MCF 10A (cell line): ENCODE measurements at places on chromosomes 11 and 22. TPM values are rescaled to one million over a fixed set of nuclear protein-coding genes. Genes with fewer than 3 reads are reported as not detected.

- peak; percentile 64 for DNase-seq
Measured at GRCh38 chr22:50247748-50248147, 2.9 kb upstream of the TUBGCP6 start.

GRCh38 chr11:28627690-28628255 is 519.6 kb downstream of the METTL15 start:
- DNase-seq = no peak

DNA sequence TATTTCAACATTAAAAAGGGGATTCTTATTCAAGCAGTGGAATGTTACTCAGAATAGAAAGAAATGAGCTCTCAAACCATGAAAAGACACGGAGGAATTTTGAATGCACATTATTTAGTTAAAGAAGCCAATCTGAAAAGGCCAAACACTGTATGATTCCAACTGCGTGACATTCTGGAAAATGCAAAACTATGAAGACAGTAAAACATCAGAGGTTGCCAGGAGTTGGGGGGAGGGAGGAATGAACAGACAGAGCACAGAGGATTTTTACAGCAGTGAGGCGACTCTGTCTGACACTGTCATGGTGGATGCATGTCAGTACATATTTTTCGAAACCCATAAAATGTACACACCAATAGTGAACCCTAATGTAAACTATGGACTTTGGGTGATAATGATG is 22.9 kb upstream of the THY1 start:
- DNase-seq = no peak

DNA sequence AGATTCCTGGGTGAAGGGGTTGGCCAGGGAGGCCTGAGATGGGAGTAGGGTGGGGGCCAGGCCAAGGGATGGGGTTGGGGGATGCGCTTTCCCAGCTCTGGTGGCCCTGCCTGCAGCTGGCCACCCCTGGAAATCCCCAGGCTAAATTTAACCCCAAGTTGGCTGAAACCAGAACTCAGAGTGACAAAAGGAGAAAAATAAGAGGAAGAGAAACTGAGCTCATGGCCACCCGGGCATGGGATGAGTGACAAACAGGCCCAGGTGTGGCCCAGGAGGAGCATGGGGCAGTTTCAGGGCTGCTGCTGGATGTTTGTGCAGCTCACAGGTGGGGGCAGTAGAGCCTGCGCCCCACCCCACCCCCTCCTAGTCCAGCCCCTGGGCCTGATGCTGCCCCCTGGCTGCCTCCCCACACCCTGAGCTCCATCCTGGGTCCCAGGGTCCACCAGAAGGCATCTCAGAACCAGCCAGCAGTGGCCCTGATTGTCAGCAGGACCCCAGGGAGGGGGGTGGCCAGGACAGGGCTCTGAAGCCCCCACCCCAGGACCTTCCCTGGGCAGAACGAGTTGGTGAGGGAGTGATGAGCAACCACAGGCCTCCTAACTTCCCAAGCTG is 48.0 kb downstream of the IGLL5 start:
- DNase-seq = no peak

GRCh38 chr11:77201991-77202841 is 74.2 kb downstream of the MYO7A start:
- DNase-seq = no peak

GRCh38 chr22:19714312-19715187 is at the start of gene SEPTIN5:
TSS of gene SEPTIN5 (plus strand) at chr22:19714503. CDS start at chr22:19714589, 86 bp downstream.
- no peak for DNase-seq

GRCh38 chr11:45026835-45027234 is 76.2 kb upstream of the TP53I11 start:
- DNase-seq = no peak

- no peak for DNase-seq
Measured at GRCh38 chr11:76649851-76650372, 20.6 kb downstream of the LRRC32 start.

DNA sequence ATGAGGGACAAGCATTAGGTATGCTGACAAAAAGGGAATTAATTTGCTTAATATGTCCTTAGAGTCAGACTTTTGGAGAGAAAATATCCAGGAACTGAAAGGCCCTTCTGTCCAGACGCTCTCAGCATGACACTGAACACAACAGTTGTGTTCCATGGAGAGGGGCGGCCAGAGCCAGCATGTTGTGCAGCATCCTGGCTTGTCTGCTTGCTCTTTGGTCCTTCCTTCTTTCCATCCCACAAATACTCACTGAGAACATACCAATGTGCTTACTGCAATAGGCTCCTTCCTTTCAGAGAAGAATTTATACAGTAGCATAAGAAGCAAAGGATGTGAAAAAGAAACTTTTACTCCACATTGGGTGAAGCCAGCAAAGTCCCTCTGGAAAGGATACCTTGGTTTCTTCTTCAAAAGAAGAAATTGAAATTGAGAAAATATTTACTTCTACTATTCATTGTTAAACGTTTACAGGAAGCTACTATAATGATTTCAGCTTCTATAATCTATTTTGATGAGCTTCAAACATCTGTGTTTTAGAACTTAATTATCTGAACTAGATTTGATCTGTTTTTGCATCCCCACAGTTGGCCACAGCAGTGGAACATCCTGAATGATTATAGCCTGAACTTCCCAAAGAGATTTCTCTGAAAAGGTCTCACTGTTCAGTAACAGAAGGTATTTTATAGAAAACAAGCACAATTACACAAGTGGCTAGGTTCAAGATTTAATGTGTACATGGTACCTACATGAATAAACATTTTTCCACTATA is 304.1 kb upstream of the PITPNB start:
- DNase-seq = no peak

GRCh38 chr11:31643857-31644256 is 134.3 kb downstream of the ELP4 start:
- DNase-seq = peak; percentile 83

GRCh38 chr11:67248653-67249052 is 17.6 kb upstream of the GRK2 start:
- peak; percentile 42 for DNase-seq

- peak; percentile 68 for DNase-seq
Measured at GRCh38 chr22:39343259-39344045, 6.3 kb upstream of the SYNGR1 start.

DNA sequence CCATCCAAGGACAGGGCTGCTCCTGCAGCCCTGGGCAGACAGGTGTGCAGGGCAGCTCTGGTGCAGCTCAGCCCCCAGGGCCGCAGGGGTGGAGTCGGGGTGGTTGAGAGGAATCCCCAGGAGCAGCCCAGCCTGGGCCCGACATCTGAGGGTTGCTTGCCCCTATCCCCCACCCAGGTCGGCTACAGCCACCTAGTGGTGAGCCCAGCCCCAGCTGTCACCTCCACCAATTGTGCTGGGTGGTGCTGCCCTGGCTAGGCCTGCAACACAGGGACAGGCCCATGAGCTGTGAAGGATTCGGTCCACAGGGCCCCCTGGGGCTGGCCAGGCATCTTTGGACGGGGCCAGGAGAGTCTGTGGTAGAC is 29.6 kb downstream of the RTN4R start:
- DNase-seq = peak; percentile 39

DNA sequence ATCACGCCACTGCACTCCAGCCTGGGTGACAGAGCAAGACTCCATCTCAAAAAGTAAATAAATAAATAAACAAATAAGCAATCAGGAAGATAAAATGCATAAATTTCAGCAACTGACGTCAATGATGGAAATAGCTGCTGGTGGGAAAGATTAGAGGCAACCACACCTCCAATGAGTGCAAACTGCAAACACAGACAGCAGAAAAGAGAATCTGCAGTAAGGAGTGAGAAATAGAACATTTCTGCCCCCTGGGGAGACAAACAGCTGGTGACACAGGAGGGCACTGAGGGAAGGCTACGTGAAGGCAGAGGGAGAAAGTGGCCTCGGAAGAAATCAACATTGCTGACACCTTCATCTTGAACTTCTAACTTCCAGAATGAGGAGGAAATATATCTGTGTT is 6.5 kb downstream of the PI4KA start:
- DNase-seq = no peak

DNA sequence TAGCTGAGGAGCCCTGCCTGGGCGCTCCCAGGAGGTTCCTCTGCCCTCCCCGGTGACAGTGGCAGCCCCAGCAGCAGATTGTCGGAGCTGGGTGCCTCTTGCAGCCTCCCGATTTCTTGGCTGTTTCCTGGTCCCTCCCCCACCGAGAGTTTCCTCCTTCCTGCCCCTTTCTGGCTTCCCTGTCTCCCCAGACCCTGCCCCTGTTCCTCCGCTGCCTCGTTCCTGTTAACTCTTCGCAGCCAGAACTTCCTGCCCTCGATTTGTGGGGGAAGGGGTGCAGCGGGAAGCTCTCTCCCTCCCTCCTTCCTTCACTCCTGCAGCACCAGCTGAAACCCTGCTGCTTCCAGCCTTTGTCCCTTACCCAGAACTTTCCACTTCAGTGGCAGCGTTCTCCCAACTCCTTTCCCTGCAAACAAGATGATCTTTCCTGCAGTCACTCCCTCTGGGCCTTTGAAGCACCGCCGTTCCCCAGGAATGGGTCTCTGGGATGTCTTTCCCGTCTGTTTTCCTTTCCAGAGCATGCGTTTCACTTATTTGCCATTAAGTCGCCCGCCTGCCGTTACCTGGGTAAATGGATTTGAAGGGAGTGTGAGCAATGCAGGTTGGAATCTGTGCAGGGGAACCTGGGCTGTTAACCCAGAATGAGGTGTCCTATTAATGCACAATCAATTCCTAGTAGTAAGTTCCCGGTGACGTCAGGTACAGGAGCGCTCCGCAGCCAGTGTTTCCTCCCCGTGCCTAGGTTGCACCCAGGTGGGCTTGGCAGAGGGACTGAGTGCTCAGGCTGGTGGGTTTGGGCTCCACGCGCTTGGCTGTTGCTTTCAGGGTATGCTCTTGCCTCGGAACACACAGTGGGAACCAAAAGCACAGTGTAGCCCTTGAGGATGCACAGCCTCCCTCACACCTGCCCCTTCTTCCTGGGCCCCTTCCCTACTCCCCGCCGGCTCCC is 4.3 kb downstream of the GRK2 start:
- DNase-seq = no peak

- no peak for DNase-seq
Measured at GRCh38 chr11:122695076-122695615, 39.6 kb downstream of the UBASH3B start.

DNA sequence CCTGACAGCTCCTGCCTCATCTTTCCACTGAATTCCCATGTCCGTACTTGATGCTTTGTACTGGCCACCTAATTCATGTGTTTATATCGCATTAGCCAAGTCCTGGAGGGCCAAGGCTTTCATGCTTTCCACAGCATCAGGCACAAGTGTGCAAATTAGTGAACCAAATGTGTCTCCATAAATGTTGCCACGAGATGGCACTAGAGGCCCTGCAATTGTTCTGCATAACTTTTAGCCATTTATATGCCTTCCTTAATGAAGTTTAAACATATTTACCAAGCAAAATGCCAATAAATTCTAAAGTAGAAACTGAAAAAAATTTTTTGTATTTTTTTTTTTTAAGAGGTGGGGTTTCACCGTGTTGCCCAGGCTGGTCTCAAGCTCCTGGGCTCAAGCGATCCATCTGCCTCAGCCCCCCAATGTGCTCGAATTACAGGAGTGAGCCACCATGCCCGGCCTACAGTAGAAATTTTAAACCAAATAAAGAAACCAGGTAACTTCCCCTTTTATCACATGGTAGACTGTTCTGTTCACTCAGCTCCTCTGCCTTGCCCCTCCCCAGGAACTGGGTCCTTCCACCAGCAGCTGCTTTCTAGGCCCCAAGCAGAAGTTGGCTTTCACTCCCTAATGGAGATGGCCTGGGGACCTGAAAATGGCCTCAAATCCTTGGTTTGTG is 20.8 kb upstream of the IL18BP start:
- DNase-seq = peak; percentile 66

GRCh38 chr11:27608951-27609350 is 91.3 kb downstream of the BDNF start:
- DNase-seq = no peak

The CARNS1 gene
- total RNA-seq = 0.07 TPM in 1 of 2 replicates, not detected in the other

The PHOX2A gene
- total RNA-seq = not detected in 2 replicates

The KCNJ5 gene
- total RNA-seq = not detected in 2 replicates

The NLRP14 gene
- total RNA-seq = not detected in 2 replicates

The OR2AG1 gene
- total RNA-seq = not detected in 2 replicates

The RASL10A gene
- total RNA-seq = 0.52 and 0.82 TPM in 2 replicates

The TYMP gene
- total RNA-seq = 41.0 and 54.4 TPM in 2 replicates

The OR52E8 gene
- not detected in 2 replicates for total RNA-seq

The FBXO3 gene
- 20.1 and 22.7 TPM in 2 replicates for total RNA-seq

The DDX10 gene
- 94.4 and 113 TPM in 2 replicates for total RNA-seq

The FLRT1 gene
- total RNA-seq = 2.7 and 7.0 TPM in 2 replicates
